ENCODE measurements at places on chromosomes 7 and 10. TPM values are rescaled to one million over a fixed set of nuclear protein-coding genes. Genes with fewer than 3 reads are reported as not detected.

ADAMTS14 gene
- 4.2 TPM for total RNA-seq

SPDYE1 gene
- total RNA-seq: not detected

DLG5 gene
- 35.1 TPM for total RNA-seq

EDRF1 gene
- total RNA-seq: 25.9 TPM

CRHR2 gene
- not detected for total RNA-seq

CLCN1 gene
- total RNA-seq: not detected

CELF2 gene
- total RNA-seq: 6.7 TPM

PRF1 gene
- total RNA-seq: not detected

TAS2R4 gene
- 0.19 TPM for total RNA-seq

SPDYE2 gene
- total RNA-seq: not detected

HYAL4 gene
- total RNA-seq: not detected

VSIR gene
- total RNA-seq: 26.5 TPM

CYP26C1 gene
- under 0.01 TPM for total RNA-seq

ESYT2 gene
- total RNA-seq: 88.0 TPM

FGF8 gene
- total RNA-seq: 0.19 TPM

FRMD4A gene
- 92.6 TPM for total RNA-seq

SLC13A4 gene
- under 0.01 TPM for total RNA-seq

PLAC9 gene
- total RNA-seq: 12.8 TPM

OR2A1 gene
- total RNA-seq: under 0.01 TPM

ERCC6 gene
- total RNA-seq: 62.7 TPM

CLRN3 gene
- total RNA-seq: not detected

PRKRIP1 gene
- total RNA-seq: 20.9 TPM

EEF1AKMT2 gene
- total RNA-seq: 29.7 TPM

FRG2B gene
- total RNA-seq: not detected

NFE2L3 gene
- 5.6 TPM for total RNA-seq

APBB1IP gene
- 0.19 TPM for total RNA-seq

GRM3 gene
- not detected for total RNA-seq

CFAP43 gene
- total RNA-seq: under 0.01 TPM

PCLO gene
- 0.19 TPM for total RNA-seq

C10orf143 gene
- 1.2 TPM for total RNA-seq

PDE1C gene
- total RNA-seq: 13.0 TPM

UNC5B gene
- total RNA-seq: 9.3 TPM

CALN1 gene
- not detected for total RNA-seq

GDF2 gene
- total RNA-seq: not detected

CCSER2 gene
- total RNA-seq: 15.1 TPM
